NCI-H524 treated with DMSO at 0.1 percent for 48 hours (cell line): ENCODE measurements at places on chromosomes 5 and 9.

DNA sequence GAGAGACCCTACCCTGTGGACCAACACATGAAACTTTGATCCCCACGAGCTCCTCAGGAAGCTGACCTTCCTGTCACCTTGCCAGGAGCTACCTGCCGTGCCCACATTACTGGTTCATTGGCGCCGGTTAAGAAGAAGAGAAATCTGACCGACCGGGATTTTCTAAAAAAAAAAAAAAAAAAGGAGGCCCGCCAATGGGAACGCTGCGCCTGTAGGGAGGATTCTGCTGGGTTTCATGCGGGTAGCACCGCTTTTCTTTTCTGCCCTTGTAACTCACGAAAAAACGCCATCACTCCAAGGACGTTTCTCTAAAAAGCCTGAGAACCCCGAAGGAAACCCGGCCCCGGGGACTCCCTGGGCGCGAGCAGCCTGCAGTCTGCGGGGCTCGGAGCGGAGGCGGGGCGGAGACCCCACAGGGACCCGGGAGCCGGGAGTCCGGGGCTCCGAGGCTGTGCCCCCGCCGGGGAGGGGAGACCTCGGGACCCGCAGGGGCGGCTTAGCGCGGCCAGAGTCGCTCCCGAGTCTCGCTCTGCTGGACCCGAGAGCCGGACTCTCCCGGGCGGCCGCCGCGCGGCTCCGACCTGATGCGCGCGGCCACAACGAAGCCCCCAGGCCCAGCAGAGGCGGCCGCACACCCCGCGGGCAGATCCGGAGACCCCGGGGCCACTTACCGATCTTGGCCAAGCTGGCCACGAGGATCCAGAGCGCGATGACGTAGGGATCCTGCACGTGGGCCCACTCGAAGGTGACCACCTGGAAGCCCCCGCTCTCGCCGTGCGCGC, 617 bp downstream of the SLC9A3 start:
- DNase-seq, result no peak

DNA sequence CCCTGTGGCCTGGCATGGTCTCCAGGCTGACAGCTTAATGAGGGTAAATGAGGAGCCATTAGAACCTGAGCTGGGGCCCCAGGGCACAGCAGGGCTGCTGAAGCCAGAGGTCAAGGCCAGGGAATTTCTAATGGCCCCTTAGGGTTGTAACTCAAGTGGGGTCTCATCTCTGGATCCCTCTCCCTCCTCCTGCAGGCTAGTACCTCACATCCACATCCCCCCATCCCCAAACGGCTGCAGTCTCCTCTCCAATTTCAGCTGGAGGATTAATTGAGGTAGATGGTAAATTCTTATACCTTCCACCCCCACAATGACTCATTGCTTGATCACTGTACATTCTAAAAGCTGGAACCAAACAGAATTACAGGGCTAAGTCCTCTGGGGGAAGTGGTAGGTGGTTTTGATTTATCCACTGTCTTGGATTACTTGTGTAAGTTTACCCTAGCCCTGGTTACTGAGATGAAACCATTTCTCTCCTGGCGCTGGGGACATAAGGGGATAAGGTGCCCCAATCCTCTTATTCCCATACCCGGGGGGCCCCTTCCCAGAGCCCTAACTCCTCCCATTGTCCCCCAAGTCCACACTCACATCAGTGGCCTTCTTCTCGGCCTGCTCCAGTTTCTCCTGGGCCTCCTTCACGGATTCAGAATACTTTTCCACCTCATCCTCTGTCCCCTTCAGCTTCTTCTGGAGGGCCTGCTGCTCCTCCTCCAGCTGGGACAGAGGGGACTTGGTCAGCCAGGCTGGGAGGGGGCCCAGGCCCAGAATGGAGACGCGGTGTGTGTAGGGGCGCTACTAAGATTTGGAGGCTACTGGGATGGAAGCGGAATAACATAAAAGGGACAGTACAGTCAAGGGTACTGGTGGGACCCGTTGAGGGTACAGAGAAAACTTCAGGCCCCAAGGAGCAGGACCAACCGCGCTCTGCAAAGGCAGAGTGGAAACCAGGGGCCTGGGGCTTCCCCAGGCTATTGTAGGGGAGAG, 875 bp downstream of the TPM2 start:
- no peak for DNase-seq

- DNase-seq, result no peak
These were observed 41.0 kb downstream of the B4GALT1 start for GRCh38 chr9:33125871-33126823.

GRCh38 chr5:619444-619843, 7.3 kb downstream of the CEP72 start:
- no peak for DNase-seq
